ENCODE measurements at places on chromosomes 4 and X. TPM values are rescaled to one million over a fixed set of nuclear protein-coding genes. Genes with fewer than 3 reads are reported as not detected.

Gene FDCSP
- not detected for total RNA-seq

GRCh38 chrX:153526801-153527200, 9.4 kb downstream of the ATP2B3 start:
- no peak overlapping the region for H3K27ac ChIP-seq
- no peaks in the 10 kb centered on the region for H3K36me3 ChIP-seq
- DNase-seq: no peak
- H3K4me3 ChIP-seq: no peak overlapping the region

Gene P2RY10
- 85.3 TPM for total RNA-seq

GRCh38 chr4:173991316-173991715, 292.2 kb downstream of the FBXO8 start:
- H3K27ac ChIP-seq: no peak overlapping the region
- no peak for DNase-seq
- H3K36me3 ChIP-seq: no peaks in the 10 kb centered on the region
- no peak overlapping the region for H3K4me3 ChIP-seq

Gene HSD17B11
- total RNA-seq: 36.5 TPM

Gene GPR119
- total RNA-seq: not detected

Gene MTNR1A
- total RNA-seq: not detected

Gene TMEM255A
- total RNA-seq: not detected

DNA sequence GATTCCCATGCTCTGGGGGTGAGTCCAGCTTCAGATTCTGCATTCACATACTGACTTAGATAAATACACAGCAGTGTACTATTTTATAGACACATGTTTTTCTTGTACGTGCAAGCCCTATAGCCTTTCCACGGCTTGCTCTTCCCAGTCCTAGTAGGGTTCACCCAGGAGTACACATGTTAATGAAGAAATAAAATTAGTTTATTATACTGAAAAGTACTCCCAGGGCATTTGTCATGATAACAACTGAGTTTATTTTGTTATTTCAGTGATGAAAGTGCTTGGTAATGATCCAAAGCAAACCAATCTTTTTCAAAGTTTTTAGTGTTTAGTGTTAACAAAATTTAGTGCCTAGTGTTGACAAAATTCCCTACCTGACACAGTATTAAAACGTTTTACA, 21.3 kb downstream of the MAPK10 start:
- H3K27ac ChIP-seq: no peak overlapping the region
- DNase-seq: no peak
- H3K4me3 ChIP-seq: no peak overlapping the region
- H3K36me3 ChIP-seq: no peaks in the 10 kb centered on the region
- no peaks in the 10 kb centered on the region for H3K27me3 ChIP-seq
- no peaks in the 10 kb centered on the region for H3K4me1 ChIP-seq

DNA sequence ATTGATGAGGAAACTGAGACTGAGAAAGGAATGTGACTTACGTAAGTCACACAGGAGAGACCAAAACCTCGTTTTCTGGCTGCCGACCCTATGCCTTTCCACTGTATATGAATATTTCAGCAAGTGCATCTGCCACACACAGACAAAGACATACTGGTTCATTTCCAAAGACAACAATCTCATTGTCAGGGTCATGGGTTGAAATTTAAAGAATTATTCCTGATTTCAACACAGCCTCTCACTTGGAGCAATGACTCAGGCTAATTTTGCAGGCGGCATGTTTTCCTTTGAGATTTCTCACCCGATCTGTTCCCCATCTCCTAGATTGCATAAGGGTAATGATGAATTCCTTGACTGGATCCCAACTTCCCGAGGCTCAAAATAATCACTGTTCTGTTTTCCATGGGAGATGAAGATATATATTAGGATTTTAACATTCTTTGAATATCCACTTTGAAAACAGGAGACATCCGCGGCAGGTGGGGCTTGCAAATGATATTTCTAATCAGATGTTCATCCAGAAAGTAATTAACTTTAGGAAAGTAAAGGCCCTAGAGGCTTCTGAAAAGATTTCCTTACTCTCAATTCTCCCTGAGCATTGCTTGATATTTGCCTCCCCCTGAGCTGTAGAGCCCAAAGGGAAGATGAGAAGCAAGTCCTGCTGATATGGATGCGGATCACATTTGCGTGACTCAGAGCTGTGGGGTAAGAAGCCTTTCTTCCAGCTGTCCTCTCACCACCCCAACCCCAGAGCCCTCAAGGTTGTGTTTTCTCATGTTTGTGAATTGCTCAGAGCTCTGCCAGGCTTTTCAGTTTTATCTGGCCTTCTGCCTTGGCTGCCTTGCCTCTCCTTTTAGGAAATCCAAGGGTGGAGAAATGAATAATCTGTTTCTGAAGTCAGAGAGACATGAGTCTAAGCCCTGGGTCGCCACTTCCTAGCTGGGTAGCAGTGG, 361.1 kb upstream of the BOD1L1 start:
- no peak overlapping the region for H3K4me3 ChIP-seq
- no peaks in the 10 kb centered on the region for H3K27me3 ChIP-seq
- no peak overlapping the region for H3K27ac ChIP-seq
- H3K36me3 ChIP-seq: no peaks in the 10 kb centered on the region

- no peaks in the 10 kb centered on the region for H3K27me3 ChIP-seq
- H3K27ac ChIP-seq: no peak overlapping the region
- no peaks in the 10 kb centered on the region for H3K4me1 ChIP-seq
- H3K36me3 ChIP-seq: no peaks in the 10 kb centered on the region
- H3K4me3 ChIP-seq: no peak overlapping the region
Measured at GRCh38 chr4:21738821-21739220, 209.8 kb downstream of the KCNIP4 start.

All from CD4-positive, alpha-beta T cell (primary cell).